ENCODE measurements at places on chromosomes 5 and 9. TPM values are rescaled to one million over a fixed set of nuclear protein-coding genes. Genes with fewer than 3 reads are reported as not detected.

DNA sequence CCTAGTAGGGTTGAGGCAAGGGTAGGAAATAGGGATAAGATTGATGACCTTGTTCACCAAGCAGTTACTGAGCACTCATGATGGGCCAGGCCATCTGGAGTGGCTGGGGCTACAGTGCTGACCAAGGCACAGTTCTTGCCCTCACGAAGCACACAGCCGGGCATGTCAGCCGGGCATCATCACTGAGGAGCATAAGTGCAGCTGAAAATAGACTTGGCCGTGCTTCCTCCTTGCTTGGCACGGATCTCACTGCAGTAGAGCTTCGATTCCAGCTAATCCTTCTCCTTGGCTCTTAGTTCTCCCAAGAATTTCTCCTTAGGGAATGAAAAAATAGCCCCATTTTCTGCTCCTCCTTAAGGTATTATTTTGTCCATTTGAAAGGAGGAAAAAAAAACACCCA lies 116.6 kb downstream of the NMUR2 start:
- H3K27ac ChIP-seq = no peak overlapping the region
- H3K4me1 ChIP-seq = no peaks in the 10 kb centered on the region
- DNase-seq = no peak
- no peak overlapping the region for H3K4me3 ChIP-seq
- H3K36me3 ChIP-seq = no peaks in the 10 kb centered on the region

- H3K4me1 ChIP-seq = no peaks in the 10 kb centered on the region
- H3K27ac ChIP-seq = peak overlapping the region; percentile 92
- H3K27me3 ChIP-seq = no peaks in the 10 kb centered on the region
- peak overlapping the region; percentile 67 for H3K4me3 ChIP-seq
- no peaks in the 10 kb centered on the region for H3K36me3 ChIP-seq
These were observed 923 bp upstream of the ZBTB5 start for GRCh38 chr9:37466037-37466709.

- H3K27ac ChIP-seq = no peak overlapping the region
- H3K36me3 ChIP-seq = no peaks in the 10 kb centered on the region
- H3K4me3 ChIP-seq = no peak overlapping the region
These were observed 296.3 kb downstream of the KCNN2 start for GRCh38 chr5:114658194-114658593.

DNA sequence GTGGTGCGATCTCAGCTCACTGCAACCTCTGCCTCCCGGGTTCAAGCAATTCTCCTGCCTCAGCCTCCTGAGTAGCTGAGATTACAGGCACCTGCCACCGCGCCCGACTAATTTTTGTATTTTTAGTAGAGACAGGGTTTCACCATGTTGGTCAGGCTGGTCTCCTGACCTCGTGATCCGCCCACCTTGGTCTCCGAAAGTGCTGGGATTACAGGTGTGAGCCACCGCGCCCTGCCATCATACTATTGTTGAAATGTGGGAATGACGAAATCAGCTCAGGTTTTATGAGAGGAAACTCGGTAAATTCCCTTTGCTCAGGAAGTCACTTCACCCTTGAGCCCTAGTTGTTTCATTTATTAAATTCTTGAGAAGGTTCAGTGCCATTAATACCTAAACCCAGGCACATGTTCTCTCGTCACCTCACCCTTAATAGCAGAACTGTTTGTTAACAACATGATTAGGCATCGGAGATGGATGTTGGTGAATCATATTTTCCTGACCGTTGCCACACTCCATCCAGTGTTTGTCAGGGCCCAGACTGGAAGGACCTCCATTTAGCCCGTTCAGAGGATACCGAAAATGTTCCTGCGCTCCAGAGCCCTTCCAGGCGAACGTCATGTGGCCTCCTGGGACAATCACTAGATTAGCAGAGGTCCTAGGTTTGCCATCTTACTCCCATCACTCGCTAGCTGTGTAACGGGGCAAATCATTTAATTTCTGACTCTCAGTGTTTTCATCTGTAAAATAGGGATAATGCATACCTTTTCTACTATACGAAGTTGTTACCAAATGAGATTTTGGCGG lies 20.0 kb upstream of the CREBRF start:
- H3K27me3 ChIP-seq = no peaks in the 10 kb centered on the region
- no peaks in the 10 kb centered on the region for H3K36me3 ChIP-seq
- no peak overlapping the region for H3K4me3 ChIP-seq
- no peaks in the 10 kb centered on the region for H3K4me1 ChIP-seq

GRCh38 chr5:8288334-8288733 lies 419.4 kb downstream of the MTRR start:
- no peak overlapping the region for H3K27ac ChIP-seq
- no peaks in the 10 kb centered on the region for H3K27me3 ChIP-seq
- no peak overlapping the region for H3K4me3 ChIP-seq
- no peaks in the 10 kb centered on the region for H3K4me1 ChIP-seq
- no peaks in the 10 kb centered on the region for H3K36me3 ChIP-seq

- DNase-seq = peak; percentile 42
- H3K4me3 ChIP-seq = no peak overlapping the region
- no peak overlapping the region for H3K27ac ChIP-seq
- no peaks in the 10 kb centered on the region for H3K36me3 ChIP-seq
These were observed 10.0 kb upstream of the C5 start for GRCh38 chr9:121059998-121060636.

DNA sequence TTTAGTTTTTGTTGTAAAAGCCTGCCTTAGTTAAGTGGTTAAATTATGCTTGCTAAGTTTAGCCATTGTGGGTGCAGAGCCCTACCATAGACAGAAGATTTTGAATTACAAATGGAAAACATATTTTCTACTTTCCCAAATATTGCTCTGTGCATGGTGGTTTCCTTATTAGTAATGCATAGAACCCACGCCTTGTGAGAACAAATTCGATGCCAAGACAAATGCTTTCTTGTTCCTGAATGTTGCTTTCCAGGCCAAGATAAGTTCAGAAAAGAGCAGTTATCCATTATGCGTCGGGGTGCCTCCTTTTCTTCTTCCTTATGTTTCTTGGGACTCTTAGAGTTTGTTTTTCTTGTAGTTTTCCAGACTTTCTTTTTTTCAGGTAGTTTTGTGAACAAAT lies 31.0 kb upstream of the GARNL3 start:
- no peaks in the 10 kb centered on the region for H3K27me3 ChIP-seq
- no peak for DNase-seq
- peak overlapping the region; percentile 69 for H3K27ac ChIP-seq
- no peak overlapping the region for H3K4me3 ChIP-seq
- H3K4me1 ChIP-seq = peaks cover 11% of the 10 kb centered on the region

GRCh38 chr9:76451234-76451633 lies 7.7 kb upstream of the GCNT1 start:
- H3K4me3 ChIP-seq = no peak overlapping the region
- no peaks in the 10 kb centered on the region for H3K36me3 ChIP-seq
- no peaks in the 10 kb centered on the region for H3K4me1 ChIP-seq
- no peaks in the 10 kb centered on the region for H3K27me3 ChIP-seq
- no peak overlapping the region for H3K27ac ChIP-seq

- peak overlapping the region; percentile 96 for H3K27ac ChIP-seq
- H3K4me3 ChIP-seq = peak overlapping the region; percentile 99
- H3K27me3 ChIP-seq = no peaks in the 10 kb centered on the region
- DNase-seq = no peak
These were observed 354 bp downstream of the NCBP1 start for GRCh38 chr9:97633859-97634490.

GRCh38 chr9:28004900-28005299 lies 431.6 kb upstream of the C9orf72 start:
- DNase-seq = no peak
- no peaks in the 10 kb centered on the region for H3K27me3 ChIP-seq
- H3K4me1 ChIP-seq = no peaks in the 10 kb centered on the region
- H3K4me3 ChIP-seq = no peak overlapping the region
- H3K27ac ChIP-seq = no peak overlapping the region

GRCh38 chr5:176646049-176646706 lies 1.1 kb upstream of the TSPAN17 start:
- no peak for DNase-seq
- H3K27ac ChIP-seq = peak overlapping the region; percentile 66
- no peaks in the 10 kb centered on the region for H3K4me1 ChIP-seq
- H3K4me3 ChIP-seq = no peak overlapping the region
- no peaks in the 10 kb centered on the region for H3K36me3 ChIP-seq
- H3K27me3 ChIP-seq = no peaks in the 10 kb centered on the region

DNA sequence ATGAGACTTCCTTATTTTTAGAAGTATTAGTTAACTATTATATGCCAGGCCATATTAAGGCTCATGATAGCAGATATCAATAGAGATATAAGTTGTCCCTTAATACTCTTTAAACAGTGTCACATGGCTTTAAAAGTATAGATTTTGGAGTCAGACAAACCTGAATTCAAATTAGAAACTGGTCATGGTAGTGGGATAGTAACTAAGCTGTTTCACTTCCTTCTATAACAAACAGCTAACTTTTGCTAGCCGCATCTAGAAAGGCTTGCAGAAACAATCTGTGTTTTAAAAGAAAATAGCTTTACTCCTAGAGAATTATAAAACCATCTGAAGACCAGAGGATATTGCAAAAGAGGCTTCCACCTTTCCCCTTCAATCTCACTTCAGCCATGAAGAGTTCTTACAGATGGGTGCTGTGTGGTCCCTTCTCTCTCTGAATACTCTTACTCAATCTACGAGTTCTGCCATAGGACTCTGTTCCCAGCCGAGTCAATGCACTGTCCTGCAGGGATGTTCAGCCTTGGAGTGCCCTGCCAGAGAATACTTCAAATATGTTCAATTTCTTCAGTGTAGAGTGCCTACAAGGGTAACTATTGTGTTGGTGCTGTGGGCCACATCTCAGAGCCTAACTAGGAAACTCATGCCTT lies 810.2 kb downstream of the EFNA5 start:
- H3K4me3 ChIP-seq = no peak overlapping the region
- no peak for DNase-seq
- H3K27ac ChIP-seq = no peak overlapping the region
- no peaks in the 10 kb centered on the region for H3K27me3 ChIP-seq
- H3K4me1 ChIP-seq = no peaks in the 10 kb centered on the region

- DNase-seq = no peak
- no peak overlapping the region for H3K4me3 ChIP-seq
- no peaks in the 10 kb centered on the region for H3K4me1 ChIP-seq
- H3K36me3 ChIP-seq = no peaks in the 10 kb centered on the region
- no peak overlapping the region for H3K27ac ChIP-seq
These were observed 20.2 kb upstream of the NREP start for GRCh38 chr5:111776913-111777781.

GRCh38 chr9:107112707-107113243 lies 170.3 kb upstream of the RAD23B start:
- H3K27ac ChIP-seq = no peak overlapping the region
- H3K36me3 ChIP-seq = no peaks in the 10 kb centered on the region
- DNase-seq = no peak
- H3K27me3 ChIP-seq = peaks cover 2% of the 10 kb centered on the region
- no peak overlapping the region for H3K4me3 ChIP-seq
- H3K4me1 ChIP-seq = no peaks in the 10 kb centered on the region

CNTNAP3 gene
- total RNA-seq = 9.0 TPM

RASGRF2 gene
- total RNA-seq = 13.7 TPM

SMIM15 gene
- total RNA-seq = 11.3 TPM

PTGS1 gene
- 11.8 TPM for total RNA-seq

PKN3 gene
- total RNA-seq = 4.9 TPM

TAF1L gene
- total RNA-seq = not detected

INSYN2B gene
- total RNA-seq = not detected

SCGB3A2 gene
- total RNA-seq = not detected

PLK2 gene
- total RNA-seq = 329 TPM

SPINK13 gene
- total RNA-seq = not detected
